Cardiac muscle cell (in vitro differentiated cells and primary cell): ENCODE measurements at places on chromosomes 16 and 17.

DNA sequence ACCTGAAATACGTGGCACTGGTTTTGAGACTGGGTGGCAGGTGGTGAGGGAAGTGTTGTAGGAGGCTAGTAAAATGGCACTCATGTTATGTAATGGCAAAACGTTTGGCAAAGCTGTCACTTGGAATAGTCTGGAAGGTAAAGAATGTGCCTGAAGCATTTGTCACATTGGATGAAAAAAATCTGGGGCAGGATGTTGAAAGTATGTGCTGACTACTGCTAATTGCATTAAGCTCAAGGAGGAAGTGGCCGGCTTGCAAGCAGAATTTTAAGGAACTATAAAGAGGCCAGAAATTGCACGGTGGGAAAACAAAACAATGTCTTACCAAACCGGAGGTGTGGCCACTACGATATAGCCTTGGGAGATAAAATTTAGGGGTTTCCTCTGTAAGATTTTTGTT lies 26.6 kb upstream of the NLRP1 start:
- no peak for DNase-seq

- no peak for DNase-seq
Observed at GRCh38 chr17:10733666-10734065, 3.8 kb upstream of the TMEM220 start.

GRCh38 chr16:65967376-65967775 lies 399.1 kb upstream of the CDH5 start:
- DNase-seq, result no peak

- no peak for DNase-seq
Observed at GRCh38 chr16:85332175-85332574, 219.9 kb upstream of the CIBAR2 start.

DNA sequence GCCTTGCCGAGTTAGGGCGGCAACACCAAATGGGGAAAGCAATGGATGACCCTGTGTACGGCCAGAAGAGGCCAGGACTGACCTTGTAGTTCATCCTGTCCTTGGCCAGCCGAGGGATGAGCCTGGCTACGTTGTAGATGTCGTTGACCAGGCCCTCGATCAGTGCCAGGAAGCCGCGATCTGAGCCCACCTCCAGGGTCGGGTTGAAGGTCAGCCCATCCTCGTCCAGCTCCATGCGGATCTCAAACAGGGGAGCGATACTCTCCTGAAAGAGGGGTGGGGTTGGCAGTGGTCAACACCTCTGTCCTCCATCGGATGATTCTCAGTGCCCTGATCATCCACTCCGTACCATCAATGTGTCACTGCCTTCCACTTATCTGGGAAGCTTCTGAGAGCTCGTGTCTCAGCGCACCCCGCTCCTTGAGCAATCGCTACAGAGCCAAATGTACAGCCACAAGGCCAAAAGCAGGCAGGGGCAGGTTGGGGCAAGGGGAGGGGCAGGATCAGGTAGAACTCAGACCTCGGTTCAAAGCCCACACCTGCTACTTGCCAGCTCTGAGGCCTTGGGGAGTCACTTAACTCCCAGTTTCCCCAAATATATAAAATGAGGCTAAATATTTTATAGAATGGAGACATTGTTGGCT lies 39.9 kb downstream of the DNAH17 start:
- DNase-seq, result no peak

DNA sequence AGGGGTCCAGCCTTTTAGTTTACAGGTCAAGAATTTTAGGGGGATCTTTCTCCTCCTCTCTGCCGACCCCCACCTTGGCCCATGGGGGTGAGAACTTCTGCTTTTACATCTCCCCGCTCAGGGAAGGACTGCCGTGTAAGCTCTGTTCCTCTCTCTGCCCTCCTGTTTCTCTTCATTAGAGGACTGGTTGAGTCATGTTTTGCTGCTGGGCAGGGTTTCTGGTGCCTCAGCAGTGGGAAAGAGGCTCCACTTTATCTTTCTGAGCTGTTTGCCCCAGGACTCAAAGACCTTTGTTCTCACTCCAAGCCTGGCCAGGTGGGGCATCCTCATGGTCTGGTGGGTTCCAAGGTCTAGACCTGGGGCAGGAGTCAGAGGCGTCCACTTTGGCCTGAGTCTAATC lies 93.0 kb downstream of the UTP18 start:
- no peak for DNase-seq

GRCh38 chr17:7530023-7530900 lies 18.6 kb upstream of the TNFSF12 start:
- no peak for DNase-seq

DNA sequence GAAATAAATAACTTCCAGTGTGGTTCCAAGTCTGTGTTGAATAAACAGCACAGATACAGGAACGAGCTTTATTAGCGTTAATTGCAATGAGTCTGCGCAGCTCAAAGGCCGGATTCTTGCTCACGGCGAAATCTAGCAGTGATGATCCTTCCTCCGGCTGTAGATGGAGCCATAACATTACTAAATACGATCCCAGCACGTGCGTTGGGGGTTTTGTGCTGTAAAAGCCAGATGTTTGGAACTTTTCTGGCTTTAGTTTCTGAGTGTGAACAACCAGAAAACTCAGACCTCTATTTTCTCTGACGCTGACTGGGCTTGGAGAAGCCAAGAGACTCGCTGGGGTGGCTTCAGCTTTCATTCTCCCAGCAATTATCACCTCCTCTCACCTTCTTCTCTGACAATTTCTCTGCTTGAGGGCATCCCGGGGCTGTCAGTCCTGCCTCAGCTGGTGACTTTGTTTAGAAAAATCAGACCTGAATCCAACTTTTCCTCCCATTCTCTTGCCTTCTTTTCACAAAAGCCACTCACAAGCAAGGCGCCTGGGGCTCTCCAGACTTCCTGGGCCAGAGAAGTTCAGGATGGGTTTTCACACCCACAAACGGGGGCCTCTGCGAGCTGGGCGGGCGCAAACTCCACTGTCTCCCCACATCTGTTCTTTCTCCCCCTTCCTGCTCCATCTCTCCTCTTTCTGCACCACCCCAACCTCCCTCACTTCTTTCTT lies 47.1 kb upstream of the AKTIP start:
- DNase-seq, result peak; percentile 77

DNA sequence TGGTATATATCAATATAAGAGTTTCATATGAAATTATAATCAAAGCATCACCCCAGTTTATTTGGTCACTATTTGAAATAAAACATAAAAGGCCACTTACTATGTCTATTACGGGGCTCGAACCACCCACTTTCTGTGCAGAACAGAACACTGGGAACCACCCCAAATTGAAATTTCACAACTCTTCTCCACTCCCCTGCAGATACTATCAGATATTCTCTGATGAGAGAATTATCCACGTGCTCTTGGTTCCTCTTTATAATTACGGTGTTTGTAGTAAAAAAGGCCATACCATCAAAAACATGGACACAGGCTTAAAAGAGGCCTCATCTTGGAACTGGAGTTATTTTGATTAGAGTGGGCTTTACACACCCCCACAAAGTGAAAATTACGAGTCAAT lies 82.8 kb downstream of the WDR59 start:
- DNase-seq, result no peak

GRCh38 chr16:72590151-72590937 lies 418.4 kb upstream of the PMFBP1 start:
- DNase-seq, result peak; percentile 3

DNA sequence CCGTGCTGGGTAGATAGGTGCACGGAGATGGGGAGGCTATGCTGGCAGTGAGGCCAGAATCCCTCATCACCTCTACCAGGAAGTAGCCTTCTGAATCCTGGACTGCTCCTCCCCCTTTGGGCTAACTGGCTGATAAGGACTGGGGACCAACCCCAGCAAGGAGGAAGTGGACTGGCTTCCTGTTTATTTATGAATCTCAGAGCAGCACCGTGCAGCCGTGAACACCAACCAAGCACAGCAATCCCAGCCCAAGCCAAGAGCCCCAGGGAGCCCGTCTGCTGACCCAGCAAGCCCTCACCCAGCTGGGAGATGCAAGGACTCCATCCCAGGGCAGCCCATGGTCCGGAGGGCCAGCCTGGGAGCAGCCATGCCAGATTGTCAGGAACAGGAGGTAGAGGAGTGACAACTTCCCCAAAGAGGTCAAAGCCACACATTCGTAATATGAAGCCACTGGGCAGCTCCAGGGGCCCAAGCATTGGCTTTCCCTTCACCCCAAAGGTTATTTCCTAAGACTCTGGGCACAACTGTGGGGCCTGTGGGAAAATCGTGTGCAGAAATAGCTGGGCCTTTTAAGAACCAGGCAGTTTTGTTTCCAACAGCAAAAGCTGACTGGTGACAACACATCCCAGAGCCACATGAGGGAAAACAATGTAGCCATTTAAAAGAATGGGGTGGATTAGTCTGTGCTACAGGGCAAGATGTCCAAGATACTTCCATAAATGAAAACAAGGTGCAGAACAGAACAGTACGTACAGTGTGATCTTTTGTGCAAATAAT lies 23.9 kb downstream of the PHB1 start:
- DNase-seq, result no peak

DNA sequence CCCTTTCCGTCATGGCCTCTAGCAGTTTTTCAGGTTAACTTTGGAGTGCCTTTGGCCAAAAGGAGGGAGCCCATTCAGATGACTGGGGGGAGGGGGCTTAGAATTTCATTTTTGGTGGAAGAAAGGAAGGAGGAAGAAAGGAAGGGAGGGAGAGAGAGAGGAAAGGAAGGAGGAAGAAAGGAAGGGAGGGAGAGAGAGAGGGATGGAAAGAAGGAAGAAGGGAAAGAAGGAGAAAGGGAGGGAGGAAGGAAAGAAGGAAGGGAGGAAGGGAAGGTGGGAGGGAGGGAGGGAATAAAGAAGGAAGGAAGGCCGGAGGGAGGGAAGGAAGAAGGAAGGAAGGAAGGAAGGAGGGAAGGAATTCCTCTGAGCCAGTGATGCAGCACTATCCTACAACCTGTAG lies 25.7 kb downstream of the MMP15 start:
- no peak for DNase-seq

DNA sequence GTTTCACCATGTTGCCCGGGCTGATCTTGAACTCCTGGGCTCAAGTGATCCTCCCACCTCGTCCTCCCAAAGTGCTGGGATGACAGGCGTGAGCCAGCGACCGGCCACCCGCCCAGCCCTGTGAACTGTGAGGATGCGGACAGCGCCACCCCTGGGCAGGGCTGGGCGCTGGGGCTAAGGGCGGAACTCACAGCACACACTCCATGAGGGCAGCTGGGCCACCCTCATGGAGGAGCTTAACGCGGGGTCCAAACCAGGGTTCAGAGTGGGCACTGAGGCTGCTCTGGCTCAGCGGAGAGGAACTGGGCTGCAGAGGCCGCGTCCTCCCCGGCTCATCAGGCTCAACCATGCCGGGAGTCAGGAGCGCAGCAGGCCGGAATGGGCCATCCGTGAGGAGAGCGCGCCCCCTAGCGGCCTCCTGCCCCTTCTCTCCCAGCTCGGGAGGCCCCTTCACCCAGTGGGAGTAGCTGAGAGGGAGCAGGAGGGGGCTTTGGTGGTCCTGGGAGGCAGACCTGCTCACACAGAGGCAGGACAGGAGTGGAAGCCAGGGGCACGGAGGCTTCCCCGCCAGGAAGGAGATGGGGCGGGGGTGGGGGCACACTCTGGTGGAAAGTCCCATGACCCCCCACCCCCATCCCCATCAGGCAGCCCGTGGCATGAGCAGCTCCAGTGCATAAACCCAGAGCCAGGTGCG lies 13.8 kb downstream of the CORO7 start:
- DNase-seq, result peak; percentile 86

GRCh38 chr16:83356266-83356665 lies 451.5 kb upstream of the HSBP1 start:
- peak; percentile 71 for DNase-seq

DNA sequence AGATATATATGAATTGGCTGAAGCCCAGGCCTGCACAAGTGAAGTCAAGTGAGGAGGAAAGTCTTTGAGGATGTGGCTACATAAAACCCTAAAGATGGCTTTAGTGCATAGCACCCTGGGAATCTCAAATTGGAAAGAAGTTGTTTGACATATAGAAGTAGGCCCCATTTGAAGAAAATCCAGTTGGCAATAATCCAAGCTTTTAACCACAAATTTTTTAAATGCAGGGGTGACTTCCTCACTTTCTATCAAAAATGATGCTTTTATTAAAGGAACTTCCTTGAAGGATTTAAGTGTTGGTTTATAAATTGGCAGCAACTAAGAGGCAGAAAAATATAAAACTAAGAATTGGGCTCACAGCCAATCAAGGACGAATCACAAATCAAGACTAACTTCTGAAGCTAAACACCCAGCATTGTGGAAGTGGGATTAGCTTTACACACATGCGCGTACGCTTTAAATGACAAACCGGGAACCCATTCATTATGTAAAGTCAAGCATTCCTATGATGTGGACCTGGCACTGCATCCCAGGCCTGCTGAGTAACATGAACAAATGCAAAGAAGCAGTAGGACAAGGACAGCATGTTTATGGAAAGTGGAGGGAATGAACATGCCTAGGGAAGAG lies 63.3 kb downstream of the NOG start:
- no peak for DNase-seq

- peak; percentile 34 for DNase-seq
Observed at GRCh38 chr16:51569203-51569931, 418.3 kb upstream of the SALL1 start.

- no peak for DNase-seq
Observed at GRCh38 chr16:28623172-28623711, 13.4 kb upstream of the SULT1A1 start.

DNA sequence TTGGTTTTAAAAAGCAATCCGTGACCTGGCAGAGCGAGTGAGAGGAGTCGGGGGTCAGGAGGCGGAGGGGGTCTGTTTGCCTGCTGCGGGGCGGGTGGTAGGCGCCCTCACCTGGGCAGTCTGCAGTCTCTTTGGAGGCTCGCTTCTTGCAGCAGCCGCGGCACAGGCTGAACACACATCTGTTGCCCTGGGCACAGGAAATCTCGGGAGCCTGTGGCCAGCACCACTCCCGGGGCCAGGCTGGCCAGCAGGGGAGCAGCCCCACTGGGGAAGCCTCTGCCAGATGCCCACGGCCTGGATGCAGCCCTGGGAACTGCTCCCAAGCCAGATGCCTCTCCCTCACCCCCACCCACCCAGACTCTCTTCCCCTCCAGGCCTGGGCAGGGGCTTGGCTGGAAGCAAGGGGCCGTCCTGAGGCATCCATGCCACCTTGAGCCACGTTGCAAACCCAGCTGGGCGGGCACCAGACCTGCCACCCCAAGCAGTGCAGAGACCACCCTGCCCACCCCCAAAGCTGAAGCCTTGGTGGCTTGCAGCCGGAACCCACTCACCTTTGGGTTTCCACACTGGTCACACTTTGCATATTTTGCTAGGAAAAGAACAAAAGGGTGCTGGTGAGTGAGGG lies 6.6 kb downstream of the GPS1 start:
- no peak for DNase-seq

DNA sequence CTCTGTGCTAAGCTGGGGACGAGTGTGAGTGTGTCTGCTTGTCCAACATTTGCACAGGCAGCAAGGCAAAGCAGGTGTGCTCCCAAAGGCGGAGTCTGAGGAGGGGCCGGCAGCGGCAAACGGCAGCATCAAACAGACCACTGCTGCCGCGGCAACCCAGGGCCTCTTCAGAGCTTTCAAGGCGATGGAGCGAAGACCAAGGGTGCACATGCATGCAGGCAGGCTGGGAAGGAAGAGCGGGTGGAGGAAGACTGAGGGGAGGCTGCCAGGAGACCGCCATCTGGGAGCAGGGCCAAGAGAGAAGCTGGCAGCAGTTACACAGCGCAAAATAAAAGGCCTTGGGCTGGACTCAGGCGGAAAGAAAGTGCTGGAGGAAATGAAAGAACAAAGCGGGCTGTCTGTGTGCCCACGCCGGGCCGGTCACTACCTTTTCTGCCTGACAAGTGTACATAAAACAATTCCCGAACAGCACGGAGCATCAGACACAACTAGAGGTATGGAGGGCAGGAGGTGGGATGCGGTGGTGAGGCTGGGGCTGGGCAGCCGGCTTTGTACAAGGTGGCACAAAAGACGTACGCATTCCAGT lies 8.5 kb downstream of the TIMM22 start:
- DNase-seq, result peak; percentile 80
